ENCODE measurements at places on chromosomes 3 and 15. TPM values are rescaled to one million over a fixed set of nuclear protein-coding genes. Genes with fewer than 3 reads are reported as not detected.

GRCh38 chr15:87496109-87496508 is 760.4 kb downstream of the NTRK3 start:
- no peak for DNase-seq

DNA sequence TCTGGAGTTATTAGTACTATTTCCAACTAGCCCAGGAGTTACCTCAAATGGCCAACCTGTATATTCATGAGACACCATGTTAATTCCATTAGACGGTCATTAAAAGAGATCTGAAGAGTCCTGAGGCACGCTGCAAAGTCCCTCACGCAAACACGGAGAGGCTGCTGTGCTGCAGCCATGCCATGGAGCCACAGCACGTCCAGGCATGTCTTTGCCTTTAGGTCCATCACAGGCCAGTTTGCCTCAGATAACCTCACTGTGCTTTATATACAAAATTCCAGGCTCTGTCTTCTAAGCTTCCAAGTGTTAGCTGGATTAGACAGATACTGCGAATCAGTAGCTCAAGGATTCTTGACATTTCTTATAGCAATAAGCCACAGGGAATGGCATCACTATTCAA is 9.8 kb upstream of the PLAAT1 start:
- DNase-seq: no peak

The FAM240A gene
- total RNA-seq: not detected

DNA sequence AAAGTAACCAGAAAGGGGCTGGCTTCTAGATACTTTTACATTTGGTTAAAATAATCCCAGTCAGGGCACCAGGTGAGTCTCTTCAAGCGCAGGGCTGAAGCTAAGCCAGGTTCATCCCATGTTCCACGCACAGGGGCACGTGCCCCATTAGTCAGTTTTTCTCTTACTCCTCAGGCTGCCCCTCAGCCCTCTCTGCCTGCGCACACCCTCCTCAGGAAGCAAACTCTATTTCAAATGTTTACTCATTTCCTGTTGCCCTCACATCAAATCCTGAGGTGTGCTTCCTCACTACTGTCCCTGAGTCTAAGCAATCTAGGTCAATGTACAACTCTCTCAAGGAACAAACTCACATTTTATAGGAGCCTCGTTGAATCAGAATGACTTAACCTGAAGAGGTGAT is 48.5 kb downstream of the THBS1 start:
- DNase-seq: peak; percentile 66

The ATG3 gene
- 113 TPM for total RNA-seq

DNA sequence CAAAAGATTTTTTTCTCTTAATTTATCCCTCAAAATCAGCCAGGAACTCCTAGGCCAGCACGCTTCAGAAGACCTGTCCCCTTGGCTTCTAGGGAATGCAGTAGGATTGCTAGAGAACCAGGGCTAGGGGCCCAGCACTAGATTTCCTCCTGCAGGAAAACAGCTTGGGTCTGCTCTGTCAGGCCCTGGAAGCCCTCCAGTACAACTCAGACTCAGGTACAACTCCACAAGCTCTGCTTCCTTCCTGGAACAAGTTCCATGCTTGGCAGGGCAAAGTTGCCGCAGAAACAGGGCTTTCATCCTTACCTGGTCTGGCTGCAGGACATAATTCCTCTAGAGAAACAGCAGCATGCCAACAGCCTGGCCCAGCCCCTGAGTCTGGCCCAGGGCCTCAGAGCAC is 96.1 kb upstream of the CTNNB1 start:
- DNase-seq: no peak

GRCh38 chr3:71444028-71444860 is 139.3 kb downstream of the FOXP1 start:
- DNase-seq: peak; percentile 77

GRCh38 chr3:172334671-172335207 is 113.5 kb downstream of the GHSR start:
- no peak for DNase-seq
